ENCODE measurements at places on chromosomes 13 and 19.

DNA sequence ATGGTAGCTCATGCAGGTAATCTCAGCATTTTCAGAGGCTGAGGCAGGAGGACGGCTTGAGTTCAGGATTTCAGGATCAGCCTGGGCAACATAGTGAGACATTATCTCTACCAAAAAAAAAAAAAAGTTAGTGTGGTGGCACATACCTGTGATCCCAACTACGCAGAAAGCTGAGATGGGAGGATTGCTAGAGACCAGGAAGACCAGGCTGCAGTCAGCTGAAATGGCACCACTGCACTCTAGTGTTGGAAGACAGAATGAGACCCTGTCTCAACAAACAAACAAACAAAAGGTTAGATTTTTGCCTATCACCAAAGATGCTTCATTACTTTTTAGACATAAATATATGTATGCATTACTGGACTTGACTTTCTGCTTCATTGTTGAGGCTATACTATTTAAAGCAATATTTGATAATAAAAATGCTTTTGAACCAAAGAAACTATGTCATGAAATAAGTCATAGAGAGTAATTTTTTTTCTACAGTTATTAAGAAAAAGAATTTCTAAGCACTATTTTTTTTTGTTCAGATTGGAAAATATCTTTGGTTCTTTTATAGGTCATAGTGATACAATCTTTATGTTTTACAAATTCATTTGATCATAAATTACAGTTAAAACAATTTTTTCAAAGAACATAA is 1180.1 kb upstream of the ATXN8OS start:
- peak; percentile 2 for DNase-seq

GRCh38 chr19:12696366-12697335 is at the start of gene FBXW9:
FBXW9 (minus strand) TSS chr19:12696631; CDS start chr19:12696581, 50 bp downstream.
- peak; percentile 90 for DNase-seq

- no peak for DNase-seq
Measured at GRCh38 chr13:80408270-80408669, 67.3 kb upstream of the SPRY2 start.

- no peak for DNase-seq
Measured at GRCh38 chr13:71964491-71965100, 97.6 kb upstream of the DACH1 start.

- DNase-seq: no peak
Measured at GRCh38 chr13:44386913-44387556, 13.4 kb downstream of the SERP2 start.

DNA sequence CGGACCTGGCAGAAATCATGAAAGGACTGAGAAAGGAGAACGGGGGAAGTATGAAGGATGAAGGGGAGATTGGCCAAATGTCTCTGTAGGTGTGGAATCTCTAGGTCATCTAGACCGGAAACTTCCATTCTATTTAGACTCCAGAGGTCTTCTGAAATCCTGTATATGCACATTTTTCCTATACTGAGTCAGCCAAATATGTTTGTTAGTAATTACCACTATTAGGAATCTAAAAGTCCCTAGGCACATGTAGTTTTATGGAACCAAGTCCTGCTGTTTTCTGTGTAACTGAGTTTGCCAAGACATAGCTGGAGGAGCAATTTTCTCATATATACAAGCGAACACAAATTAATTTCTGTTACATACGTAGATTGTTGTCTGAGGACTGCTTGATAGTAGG is 498.1 kb downstream of the GPC5 start:
- no peak for DNase-seq

DNA sequence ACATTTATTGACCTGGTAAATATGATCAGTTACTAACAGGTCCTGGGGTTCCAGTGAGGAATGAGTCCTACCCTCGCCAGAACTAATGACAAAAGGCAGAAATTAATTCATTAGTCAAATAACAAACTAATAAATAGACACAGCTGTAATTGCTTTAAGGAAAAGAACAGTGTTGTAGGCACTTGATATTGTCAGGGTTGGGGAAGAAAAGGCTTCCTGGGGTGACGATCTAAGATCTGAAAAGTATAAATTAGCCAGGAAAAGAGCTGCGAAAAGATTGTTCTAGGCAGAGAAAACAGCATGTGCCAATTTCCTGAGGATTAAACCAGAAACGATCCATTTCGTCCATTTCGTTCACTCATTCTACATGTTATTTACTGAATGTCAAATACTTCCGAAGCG is 670 bp upstream of the CHAF1A start:
- DNase-seq: no peak

- DNase-seq: peak; percentile 75
Measured at GRCh38 chr19:39031368-39032062, 834 bp downstream of the FBXO27 start.

DNA sequence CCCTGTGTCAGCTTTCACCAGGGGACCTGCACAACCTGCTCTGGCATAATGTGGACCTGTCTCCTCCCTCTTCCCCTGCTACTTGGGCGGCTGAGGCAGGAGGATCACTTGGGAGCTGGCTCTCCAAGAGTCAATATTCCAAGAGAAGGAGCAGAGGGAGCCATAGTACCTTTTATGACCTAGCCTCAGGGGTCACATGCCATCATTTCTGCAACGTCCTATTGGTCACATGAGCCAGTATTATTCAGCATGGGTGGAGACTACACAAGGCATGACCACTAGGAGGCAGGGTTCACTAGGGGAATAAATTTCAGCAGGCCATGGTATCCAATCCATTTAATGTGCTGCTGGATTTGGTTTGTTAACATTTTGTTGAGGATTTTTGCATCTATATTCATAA is 12.0 kb upstream of the SHFL start:
- DNase-seq: peak; percentile 29

DNA sequence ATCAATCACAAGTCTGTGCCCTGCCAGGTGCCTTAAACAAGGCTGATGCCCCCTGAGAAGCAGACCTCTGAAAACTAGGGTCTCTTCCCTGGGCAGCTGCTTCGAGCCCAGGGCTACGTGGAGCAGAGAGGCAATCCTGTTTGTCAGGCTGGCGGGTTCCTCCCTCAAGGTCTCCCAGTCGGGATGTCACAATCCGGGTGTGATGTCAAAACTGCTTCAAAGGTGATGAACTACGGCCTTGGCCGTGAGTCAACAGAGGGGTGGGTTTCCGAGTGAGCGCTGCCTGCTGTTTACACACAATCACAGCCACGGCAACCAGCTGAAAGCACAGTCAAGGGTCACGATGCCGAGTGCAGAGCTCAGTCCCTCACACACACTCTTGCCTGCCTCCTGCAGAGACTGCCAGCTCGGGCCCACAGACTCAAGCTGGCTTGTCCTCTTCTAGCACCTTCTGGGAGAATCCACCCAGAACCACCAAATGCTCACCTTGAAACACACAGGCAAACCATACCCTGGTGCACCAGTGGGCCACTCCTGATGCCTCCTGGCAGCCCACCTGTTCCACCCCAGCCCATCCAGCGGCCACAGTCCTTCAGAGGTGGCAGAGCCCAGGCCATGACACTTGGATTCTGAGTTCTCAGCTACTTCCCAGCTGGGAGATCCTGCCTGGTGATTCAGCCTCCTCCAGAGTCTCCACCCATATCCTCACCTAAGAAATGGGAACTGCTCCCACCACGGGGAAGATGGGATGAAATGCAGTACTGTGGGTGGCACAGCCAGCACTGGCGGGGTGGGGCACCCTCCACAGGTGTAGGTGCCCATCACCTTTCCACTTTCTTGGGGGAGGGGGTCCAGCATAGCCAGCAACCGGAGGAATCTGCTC is 6.8 kb downstream of the ELL start:
- DNase-seq: no peak

DNA sequence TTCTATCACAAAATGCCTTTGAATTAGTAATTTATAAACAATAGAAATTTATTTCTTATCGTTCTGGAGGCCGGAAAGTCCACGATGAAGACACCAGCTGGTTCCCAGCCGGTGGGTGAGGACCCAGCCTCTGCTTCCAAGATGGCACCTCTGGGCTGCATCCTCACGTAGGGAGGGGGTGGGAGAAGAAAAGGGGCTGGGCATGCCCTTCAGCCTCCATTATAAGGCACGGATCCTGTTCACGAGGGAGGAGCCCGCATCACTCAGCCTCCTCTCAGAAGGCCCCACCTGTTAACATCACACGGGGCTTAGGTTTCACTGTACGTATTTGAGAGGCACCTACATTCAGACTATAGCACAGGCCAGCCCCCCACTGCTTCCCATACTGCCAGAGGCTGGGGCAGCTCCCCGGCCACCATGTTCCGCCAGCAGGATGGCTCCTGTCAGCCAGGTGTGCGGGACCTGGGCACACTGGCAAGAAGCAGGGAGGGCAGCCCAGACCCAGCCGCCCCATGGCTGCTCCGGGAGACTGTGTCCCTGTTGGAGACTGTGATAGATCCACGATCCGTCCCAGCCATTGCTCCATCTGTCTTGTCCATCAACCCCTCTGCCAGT is 131.6 kb downstream of the SOX1 start:
- no peak for DNase-seq

DNA sequence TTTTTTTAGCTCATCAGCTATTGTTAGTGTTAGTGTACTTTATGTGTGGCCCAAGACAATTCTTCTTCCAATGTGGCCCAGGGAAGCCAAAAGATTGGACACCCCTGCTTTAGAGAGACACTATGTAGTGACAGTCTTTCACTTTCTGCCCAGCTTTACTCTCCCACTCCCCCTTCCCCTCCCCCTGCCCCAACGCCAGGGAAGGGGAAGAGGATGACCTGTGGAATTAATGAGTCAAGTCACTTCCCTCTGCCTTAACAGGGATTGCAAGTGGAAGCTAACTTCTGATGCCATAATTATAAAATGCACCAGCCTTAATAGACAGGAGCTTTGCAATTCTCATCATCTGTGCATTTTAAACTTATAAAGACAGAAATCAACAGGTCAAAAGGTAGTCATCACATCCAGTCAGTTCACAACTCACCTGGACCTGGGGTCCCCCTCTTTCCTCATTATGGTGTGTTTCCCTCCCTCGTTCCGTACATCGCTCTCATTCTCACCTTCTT is 1.6 kb downstream of the ZNF415 start:
- DNase-seq: no peak

GRCh38 chr19:7395360-7396066 is 46.8 kb downstream of the ARHGEF18 start:
- DNase-seq: no peak

Measured in foreskin melanocyte (primary cell).